ENCODE measurements at places on chromosomes 4 and X. TPM values are rescaled to one million over a fixed set of nuclear protein-coding genes. Genes with fewer than 3 reads are reported as not detected.

Gene BEND2
- total RNA-seq = 0.27 TPM

Gene RASL11B
- 11.5 TPM for total RNA-seq

Gene EPHA5
- 34.1 TPM for total RNA-seq

Gene PNMA3
- 11.4 TPM for total RNA-seq

Gene SMPX
- total RNA-seq = 41.5 TPM
